ENCODE measurements at places on chromosomes 7 and 10.

- DNase-seq = no peak
These were observed 91.3 kb downstream of the KLF6 start for GRCh38 chr10:3693698-3694080.

- no peak for DNase-seq
These were observed 22.2 kb upstream of the AASS start for GRCh38 chr7:122166275-122166674.

DNA sequence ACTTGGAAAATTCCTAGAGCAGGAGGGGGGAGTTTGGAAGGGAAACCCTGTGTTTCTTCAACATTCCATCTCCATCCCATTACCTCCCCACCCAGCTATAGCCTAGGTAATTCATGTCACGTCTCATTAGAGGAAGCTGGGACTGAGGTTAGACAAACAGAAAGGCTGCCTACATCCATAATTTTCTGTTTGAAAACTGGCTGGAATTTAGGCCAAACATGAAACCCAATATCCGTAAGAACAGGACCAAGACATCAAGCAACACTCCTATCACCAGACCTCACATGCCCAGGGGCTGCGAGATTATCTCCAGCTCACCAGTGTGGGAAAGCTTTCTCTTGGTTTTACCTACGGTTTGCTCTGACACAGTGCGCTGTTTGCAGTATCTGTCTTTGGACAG is 316.3 kb downstream of the FRMD4A start:
- DNase-seq = no peak

GRCh38 chr10:129866894-129867293 is 97.2 kb downstream of the EBF3 start:
- no peak for DNase-seq

GRCh38 chr10:72009425-72010081 is 45.4 kb downstream of the CHST3 start:
- no peak for DNase-seq

- no peak for DNase-seq
These were observed 98.9 kb downstream of the DYNC1I1 start for GRCh38 chr7:95871075-95871848.

GRCh38 chr7:100884736-100885439 is 4.6 kb downstream of the UFSP1 start:
- peak; percentile 15 for DNase-seq

DNA sequence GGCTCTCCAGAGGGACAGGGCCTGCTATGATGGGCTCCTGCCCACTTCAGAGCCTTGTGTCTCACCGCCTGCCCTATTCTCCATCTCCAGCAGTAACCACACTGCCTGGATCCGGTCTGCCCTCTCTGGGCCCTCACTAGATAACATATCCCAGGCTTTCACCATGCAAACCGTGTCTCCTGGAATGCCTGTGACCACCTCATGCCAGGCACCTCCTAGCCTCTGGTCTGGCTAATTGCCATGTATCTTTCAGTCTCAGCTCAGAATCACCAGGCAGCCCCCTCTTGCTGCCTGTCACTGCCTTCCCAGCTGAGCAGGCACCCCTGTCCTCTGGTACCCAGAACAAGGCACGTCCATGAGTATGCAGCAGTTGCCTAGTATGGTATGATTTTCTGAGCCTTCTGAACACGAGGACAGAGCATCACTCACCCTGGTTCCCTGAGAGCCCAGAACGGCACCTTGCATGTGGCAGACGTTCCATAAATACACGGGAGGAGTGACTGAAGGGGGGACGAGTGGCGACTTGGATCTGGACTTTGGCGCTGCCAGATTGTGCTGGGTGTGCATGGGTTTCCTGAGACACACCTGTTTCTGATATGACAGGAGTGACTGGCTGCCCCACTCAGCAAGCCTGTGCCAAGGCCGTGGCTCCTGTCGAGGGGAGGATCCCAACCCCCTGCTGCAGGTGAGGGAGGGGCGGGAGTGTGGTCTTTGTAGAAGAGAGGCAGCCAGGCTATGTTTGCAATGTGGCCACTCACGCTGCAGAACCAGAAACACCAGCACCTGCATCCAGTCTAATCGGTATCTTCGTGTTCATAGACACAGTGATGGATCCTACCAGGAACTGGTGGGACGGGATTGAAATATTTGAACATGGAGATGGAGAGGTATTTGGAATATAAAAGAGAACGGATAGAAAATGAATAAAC is 95.2 kb downstream of the VOPP1 start:
- DNase-seq = no peak

DNA sequence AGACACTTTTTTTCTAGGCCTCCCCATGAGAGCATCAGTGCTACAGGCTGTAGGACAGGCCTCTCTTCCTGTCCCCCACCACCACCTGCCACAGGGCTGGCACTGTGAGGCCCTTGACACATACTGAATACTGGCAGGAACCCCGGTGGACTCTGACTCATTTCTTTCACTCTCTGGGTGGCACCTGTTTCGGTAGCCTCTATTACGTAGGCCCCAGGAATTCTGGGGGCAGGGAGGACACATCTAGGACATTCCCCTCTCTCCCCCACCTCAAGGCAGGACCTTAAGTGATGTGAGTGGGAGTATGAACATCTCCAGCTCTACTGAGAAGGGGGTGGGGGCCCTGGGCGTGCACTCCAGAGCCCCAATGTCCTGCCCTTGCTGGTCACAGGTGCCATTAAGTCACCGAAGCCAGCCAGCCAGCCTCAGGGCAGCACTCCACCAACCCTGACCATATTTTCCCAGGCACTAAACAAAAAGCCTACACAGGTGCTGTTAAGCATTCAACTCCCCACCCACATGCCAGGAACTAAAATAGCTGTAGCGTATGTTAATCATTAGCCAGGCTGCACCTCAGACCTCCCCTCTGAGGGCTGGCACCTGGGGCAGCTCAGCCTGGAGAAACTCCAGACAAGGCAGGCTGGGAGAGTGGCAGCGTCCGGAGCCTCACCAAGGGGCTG is 8.9 kb downstream of the ANXA11 start:
- DNase-seq = peak; percentile 67

DNA sequence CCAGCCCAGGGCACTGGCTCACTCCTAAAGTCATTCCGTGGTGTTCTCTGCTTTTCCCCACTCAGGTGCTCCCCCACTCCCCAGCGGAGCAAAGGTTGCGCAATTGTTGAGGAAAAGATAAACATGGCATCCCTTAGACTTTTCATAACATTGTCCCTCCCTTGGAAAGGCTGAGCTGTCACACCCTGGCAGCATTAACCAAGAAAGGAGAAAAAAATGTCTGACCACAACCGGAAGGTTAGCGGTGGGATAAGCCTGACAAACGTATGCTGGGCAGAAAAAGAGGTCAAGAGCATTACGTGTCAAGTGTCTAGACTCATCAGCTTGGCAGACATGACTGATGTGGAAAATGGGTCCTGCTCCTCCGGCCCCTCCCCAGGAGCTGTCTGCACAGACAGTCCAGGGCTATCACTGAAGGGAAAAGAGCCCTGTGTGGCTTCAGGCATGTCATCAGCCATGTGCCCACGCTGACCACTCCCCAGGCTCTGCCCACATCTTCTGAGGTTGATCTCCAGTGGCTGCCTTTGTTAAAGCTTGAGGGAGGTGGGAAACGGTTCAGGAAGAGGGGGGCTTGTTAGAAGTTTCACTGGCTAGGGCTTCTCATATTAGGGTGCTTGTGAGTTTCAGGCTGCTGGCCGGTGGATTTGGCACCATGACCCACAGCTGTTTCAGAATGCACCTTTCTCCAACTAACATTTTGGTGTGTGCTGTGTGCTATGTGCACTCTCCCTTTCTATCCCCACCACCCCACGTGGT is 30.1 kb downstream of the BTBD16 start:
- no peak for DNase-seq

DNA sequence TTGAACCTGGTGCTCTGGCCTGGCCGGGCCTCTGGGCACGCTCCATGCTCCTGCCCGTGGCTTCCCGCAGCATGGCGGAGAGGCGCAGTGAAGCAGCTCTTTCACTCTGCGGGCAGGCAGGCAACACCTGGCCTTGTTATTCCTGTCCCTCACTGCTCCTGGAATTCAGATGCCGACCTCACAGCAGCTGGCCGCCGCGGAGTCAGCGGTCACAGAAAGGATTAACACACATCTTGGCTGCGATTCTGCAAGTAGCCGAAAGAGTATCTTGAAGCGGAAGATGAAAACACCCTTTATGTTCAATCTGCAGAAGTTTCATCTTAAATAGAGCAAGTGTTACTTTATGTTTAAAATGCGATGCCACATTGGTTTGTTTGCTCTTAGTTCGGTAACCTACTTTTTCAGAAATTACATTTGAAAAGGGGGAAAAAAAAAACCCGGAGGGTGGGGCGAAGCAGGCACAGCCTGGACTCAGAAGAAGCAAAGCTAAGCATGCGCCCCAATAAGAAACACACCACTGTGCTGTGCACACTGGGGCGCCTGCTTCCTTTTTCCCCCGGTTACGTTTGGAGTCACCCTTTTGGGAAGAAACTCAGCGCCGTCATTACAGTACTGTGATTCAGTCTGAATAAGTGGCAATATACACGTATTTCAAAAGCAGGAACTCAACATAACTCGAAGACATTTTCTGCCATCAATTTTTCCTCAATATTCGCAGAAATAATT is 42.3 kb downstream of the BRI3 start:
- DNase-seq = no peak

- DNase-seq = no peak
These were observed 1.0 kb upstream of the NYAP1 start for GRCh38 chr7:100482728-100483089.

- DNase-seq = no peak
These were observed 6.6 kb upstream of the CALML3 start for GRCh38 chr10:5518143-5518542.

GRCh38 chr10:77896058-77896457 is 30.5 kb downstream of the DLG5 start:
- no peak for DNase-seq

DNA sequence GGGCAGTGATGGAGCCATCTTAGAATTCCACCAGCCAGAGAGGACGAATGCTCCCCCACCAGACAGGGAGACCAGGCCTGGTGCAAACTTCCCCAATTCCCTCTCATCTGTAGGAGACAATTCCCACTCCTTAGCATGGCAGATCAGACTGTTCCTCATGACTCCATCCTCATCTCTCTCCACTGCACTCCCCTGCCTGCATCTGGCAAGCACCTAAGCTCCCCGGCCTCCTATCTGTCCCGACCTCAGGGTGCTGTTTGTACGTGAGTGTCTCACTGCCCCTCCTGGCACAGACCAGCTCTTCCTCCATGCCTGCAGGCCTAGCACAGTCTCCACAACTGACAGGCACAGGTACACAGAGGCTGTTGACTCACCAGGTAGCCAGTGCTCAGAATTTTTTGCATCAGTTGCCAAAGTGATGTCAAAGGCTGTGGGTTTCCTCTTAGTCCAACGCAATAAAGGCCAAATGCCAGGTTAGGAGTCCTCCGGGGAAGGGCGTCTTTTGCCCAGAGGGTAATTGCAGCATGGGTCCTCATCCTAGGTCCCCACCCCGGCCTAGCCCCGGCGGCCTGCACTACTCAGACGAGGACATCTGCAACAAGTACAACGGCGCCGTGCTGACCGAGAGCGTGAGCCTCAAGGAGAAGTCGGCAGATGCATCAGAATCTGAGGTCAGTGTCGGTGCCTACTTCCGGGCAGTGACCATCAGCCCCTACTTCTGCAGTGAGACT is 436.8 kb upstream of the FOXK1 start:
- DNase-seq = no peak

GRCh38 chr7:106110238-106110560 is 1.9 kb downstream of the SYPL1 start:
- DNase-seq = no peak

DNA sequence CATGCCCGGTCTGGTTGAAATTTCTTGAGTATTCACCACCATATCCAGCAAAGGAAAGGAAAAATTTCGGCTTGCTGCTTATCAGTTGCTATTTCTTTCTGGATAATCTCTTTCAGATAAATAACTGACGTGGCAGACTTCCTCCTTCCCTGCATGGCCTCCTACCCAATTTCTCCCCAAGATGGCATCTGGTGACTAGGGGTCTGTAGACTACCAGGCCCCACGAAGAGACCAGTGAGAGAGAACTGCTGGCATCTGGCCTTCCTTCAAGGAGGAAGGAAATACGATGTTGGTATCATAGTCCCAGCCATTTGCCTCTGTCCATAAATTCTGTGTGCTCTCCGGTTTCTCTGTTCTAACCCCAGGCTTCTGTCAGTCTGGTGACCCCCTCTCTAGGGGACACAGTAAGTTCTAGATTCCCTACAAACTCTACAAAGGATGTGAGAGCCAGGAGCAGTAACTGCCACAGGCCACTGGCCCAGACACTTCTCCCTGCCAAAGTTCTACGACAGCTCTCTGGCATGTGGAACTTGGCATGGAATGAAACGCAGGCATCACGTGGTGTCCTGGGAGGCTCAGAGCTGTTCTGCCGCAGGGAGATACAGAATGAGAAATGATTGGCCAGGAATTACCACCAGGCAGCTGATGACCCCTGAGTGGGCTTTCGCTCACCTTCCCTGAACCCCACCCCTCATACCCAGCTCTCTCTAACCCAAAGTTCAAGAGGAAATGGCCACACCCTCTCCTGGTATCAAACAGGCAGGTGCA is 30.0 kb upstream of the MSRB2 start:
- DNase-seq = no peak

- DNase-seq = no peak
These were observed 96.5 kb upstream of the RHOBTB1 start for GRCh38 chr10:61040399-61041016.

DNA sequence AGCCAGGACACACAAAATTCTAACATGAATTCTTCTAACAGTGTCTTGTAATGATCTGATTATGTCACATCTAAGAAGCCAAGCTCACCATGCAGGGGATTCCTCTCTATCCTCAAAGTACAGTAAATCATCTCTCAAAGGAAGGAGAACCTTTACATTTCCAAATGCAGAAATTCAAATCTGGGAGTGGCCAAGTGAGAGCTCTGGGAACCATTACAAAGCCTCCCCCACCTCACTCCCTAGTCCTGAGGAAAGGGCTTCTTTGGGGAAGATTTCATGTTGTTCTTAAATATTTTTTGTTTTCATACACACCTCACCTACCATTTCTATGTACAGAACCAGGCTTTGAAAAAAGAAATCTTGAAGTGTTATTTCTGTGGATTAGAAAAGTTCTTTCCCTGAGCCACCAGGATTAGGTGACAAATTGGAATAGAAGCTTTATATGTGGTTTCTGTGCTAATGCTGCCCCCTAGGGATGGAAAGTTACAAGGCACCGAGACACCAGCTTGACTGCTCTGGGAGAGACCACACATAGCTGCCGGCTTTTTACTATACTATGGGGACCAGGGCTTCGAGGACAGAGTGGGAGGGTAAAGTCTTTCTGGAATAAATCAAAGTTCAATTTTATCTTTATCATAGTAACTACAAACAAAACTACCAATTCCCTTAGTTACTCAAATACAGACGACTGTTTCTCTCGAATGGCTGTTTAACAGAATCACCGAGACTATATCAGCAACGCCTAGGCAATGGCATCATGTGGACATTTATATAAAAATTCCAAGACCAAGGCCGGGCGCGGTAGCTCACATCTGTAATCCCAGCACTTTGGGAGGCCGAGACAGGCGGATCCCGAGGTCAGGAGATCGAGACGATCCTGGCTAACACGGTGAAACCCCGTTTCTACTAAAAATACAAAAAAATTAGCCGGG is 116.1 kb downstream of the RNF216 start:
- peak; percentile 18 for DNase-seq

DNA sequence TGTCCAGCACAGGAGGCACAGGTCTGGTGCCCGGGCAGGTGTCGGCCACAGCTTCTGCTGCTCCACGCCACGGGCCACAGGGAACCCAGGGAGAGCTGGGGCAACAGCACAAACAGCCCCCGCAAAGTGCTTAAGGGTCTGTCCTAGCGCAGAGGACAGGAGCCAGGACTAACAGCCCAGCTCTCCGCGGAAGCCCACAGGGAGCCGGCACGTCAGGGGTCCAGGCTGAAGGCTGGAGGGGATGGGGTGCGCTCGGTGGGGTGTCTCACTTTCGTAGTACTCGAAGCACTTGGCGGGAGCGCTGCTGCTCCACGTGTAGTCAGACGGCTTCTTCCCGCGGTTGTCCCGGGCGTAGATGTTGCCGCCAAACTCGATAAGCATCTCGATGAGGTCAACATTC is 24.9 kb downstream of the ASB13 start:
- no peak for DNase-seq
